Naive thymus-derived CD4-positive, alpha-beta T cell (primary cell): ENCODE measurements at places on chromosomes 12 and 14. TPM values are rescaled to one million over a fixed set of nuclear protein-coding genes. Genes with fewer than 3 reads are reported as not detected.

- DNase-seq = no peak
These were observed 33.8 kb downstream of the ZFHX2 start for GRCh38 chr14:23517650-23518326.

DNA sequence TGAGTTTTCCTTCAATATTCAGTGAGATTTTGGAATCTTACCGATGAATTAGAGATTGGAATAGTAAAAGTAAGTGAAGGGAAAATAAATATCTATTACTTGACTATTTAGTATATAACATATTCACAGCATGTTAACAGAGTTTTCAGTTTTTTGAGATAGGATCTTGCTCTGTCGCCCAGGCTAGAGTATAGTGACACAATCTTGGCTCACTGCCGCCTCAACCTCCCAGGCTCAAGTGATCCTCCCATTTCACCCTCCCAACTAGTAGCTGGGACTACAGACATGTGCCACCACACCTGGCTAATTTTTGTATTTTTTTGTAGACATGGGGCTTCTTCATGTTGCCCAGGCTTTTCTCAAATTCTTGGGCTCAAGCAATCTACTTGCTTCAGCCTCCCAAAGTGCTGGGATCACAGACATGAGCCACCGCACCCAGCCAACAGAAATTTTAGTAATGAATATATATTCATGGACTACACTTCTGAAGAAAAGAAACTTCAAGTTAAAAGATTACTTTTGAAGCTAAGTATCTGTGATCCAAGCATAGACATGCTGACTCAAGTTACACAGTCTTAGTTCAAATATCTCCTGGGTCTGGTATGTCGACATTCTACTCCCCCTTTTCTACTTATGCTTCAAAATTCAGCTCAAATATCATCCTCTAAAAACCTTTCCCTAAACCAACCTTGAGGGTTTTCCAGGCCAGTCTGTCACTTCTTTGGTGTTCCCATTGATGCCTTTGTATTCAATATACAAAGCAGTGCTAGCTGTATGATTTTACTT lies 13.8 kb downstream of the UBE2N start:
- no peak for DNase-seq

- DNase-seq = no peak
These were observed 23.0 kb upstream of the BATF start for GRCh38 chr14:75499084-75499875.

Gene TEAD4
- not detected for total RNA-seq

DNA sequence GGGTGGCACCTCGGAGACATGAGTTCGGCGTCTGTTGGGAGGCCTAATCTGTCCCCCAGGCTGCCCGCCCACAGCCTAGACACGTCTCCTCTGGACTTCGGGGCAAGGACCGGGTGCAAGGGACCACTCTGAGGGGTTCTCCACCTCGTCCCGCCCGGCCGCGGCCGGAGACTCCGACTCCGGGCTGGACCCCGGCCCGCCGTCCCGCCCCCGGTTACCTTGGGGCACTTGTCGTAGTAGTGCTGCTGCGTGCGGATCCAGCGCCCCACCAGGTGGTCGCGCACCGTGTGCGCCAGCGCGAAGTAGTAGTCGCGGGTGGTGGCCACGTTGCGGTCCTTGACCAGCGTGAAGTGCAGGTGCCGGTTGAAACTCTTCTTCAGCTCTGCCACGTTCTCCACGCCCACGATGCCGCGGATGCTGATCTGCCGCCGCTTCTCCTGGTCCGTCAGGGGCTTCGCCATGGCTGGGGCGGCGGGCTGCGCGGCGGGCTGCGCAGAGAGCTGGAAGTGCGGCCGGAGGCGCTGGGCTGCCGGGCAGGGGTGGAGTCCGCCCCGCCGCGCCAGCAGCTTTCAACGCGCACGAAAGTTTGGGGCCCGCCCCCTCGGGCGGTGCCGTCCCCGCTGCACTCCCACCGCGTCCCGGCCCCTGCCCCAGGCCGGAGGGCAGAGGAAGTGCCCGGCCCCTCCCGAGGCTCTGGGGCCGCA lies at the start of gene PYGL:
Gene PYGL, minus strand, starts transcription at position 541 of the 704 bp plus-strand sequence. Its CDS starts 80 bp downstream, at position 461.
- peak; percentile 6 for DNase-seq

- no peak for DNase-seq
These were observed 340.9 kb downstream of the AACS start for GRCh38 chr12:125406131-125406530.
